ENCODE measurements at places on chromosomes 4 and X.
A peak's percentile ranks its signal among the peaks of the same experiment; 100 is the strongest.

DNA sequence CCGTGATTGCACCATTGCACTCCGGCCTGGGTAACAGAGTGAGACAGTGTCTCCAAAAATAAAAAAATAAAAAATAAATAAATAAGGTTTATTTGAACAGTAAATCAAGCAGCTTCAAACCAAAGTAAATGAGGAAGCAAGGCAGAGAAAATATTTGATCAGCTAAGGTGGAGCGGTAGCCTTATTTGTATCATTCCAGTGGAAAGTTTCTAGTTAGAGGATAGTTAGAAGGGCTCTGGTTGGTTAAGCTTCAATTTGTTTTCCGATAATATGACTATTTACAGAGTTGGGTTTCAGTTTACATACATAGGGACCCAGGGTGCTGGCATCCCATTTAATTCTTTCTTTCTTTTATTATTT is 21.8 kb upstream of the OPHN1 start:
- no peak for DNase-seq

- DNase-seq: no peak
Measured at GRCh38 chrX:67781132-67781531, 237.3 kb downstream of the AR start.

DNA sequence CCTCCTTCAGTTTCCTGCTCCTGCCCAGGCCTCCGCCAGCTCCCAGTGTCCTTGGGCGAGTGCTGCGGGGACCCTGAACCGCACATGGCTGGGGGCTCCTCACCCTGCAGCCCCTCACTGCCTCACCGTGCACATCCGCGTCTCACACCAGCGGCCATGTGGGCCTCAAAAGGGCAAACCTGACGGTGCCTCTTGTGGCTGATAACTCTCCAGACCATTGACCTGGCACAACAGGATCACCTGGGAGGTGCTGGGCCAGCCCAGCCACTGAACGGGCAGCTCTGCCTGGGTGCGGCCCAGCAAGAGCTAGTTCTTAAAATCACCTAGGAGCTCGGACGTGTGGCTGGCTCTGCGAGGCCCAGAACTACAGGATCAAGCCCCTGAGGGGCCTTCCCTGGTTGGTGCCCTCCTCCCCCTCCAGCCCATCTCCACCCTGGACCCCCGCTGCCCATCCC is 4.1 kb upstream of the S100P start:
- DNase-seq: no peak

DNA sequence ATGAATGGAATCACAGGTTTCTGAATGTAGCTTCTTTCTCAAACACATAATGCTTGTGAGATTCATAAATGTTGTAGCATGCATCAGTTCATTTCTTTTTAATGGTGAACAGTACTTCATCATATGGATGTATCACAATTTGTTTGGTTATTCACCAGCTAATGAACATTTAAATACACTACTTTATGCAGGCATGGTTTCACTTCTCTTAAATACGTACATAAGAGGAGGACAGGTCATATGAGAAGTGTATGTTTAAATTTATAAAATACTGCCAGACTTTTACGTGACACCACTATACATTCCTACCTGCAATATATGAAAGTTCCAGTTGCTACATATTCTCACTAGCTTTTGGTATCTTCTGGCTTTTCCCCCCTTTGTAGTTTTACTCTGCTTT is 65.4 kb downstream of the ANKRD17 start:
- peak; percentile 65 for DNase-seq

DNA sequence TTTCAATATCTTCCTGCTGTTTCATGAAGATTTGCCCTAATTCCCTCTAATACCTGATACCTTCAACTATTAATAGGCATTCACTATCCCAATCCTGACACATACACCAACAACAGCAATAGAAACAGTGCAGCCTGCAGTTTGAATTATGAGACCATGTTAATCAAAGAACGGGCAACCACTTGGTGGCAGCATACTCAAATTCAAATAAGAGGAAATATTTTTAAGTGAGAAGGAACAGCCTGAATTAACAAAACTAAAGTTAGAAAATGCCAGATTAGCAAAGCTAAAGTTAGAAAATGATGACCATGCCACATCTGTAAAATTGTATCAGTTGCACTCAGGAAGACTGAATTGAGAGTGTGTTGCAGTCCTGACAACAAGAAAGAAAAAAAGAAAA is 204.9 kb downstream of the SMARCA1 start:
- peak; percentile 65 for DNase-seq

DNA sequence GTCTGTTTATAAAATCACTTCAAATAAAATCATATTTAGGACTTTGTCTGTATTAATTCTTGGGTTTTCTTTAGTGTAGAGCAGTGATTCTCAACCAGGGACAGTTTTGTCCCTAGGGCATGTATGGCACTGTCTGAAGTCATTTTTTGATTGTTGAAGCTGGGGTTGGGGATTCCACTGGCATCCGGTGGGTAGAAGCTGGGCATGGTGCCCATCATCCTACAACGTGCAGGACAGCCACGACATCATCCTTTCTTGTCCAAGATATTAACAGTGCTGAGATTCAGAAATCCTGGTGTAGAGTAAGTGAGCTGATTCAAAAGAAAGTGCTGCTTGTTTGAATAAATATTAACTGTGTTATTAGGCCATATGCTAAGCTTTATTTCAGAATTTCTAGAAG is 28.6 kb downstream of the DCLK2 start:
- no peak for DNase-seq

DNA sequence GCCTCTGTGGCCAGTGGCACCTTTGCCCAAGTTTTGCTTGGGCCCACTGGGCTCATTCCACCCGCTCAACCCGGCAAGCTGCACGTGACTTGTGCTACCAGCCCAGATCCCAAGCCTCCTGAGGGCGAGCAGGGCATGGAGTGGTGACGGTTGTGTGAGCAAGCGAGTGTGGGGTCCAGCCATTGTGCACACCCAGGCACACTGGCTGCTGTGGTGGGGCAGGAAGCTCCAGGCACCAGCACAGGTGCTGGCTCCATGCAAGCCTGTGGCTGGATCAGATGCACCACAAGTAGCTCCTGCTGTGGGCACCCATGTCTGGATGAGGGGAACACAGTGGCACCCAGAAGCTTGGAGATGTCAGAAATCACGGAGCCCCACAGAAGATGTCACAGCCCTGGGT is 557.0 kb upstream of the GNPDA2 start:
- no peak for DNase-seq

GRCh38 chr4:148442832-148443511 is 758 bp upstream of the NR3C2 start:
- DNase-seq: peak; percentile 69

DNA sequence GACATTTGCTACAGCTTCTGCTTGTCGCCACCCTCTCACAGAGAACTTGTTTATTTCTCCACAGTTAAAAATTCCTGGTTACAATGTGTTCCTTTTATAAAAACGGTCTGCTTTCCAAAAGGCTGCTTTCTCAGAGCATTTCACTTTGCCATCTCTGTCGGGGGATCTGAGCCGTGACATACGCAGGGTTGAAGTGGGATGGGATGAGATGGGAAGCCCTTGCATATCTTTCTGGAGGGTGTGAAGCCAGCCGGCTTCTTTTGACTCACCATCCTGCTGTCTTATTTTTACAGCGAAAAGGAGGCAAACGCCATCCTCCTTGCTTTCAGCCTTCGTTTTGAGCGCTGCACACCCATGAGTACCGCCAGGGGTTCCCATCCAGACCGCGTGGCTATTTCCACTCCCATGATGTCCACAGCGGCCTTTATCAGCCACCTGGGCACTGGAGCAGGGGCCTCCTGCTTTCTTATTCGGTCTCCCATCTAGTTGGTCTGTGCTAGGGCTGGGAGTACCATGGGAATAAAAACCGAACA is 99.8 kb upstream of the GATB start:
- DNase-seq: no peak

GRCh38 chr4:185290018-185290607 is 80.7 kb downstream of the SNX25 start:
- DNase-seq: no peak

DNA sequence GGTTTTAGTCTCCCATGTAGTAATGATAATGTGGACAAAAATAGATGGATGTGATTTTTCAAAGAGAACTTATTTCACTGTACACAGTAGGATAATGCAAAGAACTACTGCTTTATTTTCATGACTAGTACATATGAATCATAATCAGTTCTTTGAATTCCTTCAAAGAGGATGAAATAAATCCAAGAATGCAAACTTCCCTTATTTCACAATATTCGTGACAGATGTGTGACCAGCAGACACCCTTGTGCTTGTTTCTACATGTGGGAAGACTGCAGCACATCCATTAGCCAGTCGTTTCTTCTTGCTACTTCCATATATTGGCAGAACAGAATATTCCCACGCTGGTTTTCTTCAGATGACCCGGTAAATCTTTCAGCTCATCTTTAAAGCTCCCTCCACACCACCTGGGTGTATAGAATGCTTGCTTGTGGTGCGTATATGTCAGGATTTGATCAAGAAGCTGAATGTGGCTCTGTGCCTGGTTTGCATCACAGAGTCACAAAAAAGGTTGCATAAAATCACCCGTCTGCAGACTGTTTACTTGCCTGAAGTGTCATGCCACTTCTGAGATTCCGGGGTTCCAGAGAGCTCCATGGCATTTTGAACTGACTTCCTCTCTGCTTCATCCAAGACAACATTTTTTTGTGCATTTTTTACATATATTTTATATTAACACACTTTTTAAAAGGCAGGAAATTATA is 47.7 kb upstream of the FAT4 start:
- no peak for DNase-seq

DNA sequence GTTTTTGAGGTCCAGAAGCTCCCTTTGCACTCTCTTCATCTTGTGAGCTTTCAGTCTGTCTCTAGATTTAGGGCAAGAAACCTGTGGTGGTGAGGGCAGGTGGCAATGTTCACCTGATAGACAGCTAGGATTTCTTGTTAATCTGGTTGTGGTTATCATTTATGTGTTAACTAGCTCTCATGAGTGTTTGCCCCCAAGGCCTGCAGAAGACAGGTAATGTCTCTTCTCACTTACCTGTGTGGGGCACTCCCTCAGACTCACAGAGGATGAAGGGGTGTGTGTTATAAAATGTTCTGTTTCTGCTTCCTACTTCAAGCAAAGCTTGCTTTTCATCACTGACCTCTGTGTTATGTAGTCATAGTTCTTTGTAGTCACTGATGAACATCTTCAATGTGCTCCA is 17.8 kb downstream of the EGF start:
- DNase-seq: no peak

DNA sequence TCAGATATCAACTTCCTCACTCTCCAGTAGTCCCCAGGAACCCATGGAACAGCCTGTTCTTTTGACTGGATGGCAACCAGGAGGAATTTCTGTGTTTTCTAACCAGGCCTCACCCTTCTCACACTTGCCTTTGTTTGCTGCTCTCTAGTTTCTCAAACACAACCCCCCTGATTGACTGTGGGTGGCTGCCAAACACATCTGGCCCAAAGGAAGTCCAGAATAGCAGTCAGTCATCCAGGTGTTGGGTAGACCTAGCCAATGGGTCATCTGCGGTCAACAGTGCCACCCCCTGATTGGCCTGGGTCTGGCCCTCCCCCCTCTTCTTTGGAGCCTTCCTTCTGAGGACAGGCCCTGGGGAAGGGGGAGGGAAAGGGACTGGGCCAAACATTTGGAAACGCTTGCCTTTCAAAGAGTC is 53.7 kb downstream of the MSX1 start:
- no peak for DNase-seq

Data from Karpas-422 (cell line).